ENCODE measurements at places on chromosomes 7 and 10.

DNA sequence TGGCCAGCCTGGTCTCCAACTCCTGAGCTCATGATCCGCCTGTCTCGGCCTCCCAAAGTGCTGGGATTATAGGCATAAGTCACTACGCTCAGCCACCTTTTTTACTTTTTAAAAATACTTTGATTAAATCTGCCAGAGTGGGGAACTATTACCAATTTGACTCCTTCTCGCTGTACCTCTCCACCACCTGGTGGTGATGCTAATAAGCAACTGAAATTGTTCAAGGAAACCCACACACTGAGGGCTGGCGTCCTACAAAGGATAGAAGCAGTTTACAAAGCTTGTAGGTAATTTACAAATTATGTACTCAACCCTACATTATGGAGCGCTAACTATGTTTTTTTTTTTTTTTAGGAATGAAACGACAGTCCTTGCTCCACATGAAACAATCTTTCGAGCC lies 111.1 kb downstream of the CPED1 start:
- DNase-seq, result no peak

DNA sequence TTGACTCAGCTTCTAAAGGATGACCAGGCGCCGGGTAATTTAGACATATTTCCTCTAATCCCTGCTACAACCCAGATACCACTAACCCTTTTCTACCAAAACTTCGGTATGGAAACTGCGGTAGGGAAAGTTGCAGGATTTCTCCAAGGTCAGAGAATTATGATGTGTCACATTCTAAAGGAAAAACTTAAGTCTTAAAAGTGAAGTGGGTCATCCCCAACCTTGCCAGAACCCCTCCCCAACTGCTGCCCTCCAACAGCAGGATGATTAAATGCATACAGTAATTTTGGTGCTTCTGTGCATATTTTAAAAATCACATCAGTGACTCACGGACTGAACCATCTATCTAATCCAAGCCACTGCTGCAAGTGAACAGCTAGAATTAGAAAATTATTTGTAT lies 52.7 kb downstream of the GRB10 start:
- DNase-seq, result no peak

- DNase-seq, result no peak
Observed at GRCh38 chr10:74013004-74013403, 15.1 kb downstream of the VCL start.

DNA sequence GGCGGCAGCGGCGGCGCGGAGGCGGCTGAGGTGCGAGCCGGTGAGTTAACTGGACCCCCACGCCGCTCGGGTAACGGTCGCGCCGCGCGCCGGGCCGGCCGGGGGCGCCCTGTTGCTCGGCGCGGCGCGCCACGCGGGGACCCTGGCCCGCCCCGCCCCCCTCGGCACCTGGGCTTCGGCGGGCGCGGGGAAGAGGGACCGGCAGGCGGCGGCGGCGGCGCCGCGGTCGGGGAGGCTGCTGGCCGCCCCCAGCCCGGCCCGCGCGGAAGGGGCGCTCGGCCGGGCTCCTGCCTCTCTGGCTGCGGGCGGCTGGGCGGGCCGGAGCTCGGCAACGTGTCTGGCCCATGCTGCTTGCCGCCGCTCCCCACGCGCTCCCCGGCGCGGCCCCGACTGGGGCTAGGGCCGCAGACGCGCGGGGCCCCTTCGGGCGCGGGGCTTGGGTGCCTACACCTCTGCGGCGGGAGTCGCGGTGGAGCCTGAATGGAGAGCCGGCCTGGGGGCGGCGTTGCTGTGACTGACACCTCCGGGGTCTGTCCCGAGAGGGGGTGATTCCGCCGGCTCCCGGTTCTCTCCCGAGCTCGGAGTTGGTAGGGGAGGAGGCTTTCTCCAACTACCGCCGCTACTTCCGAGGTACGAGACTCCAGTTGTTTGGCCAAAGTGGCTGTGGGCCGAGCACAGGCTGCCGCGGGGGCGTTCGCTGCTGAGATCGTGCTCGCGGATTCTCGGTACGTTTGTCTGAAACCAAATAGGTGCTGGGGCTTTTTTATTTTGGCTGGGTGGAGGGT lies 494 bp downstream of the PALS2 start:
- DNase-seq, result no peak

DNA sequence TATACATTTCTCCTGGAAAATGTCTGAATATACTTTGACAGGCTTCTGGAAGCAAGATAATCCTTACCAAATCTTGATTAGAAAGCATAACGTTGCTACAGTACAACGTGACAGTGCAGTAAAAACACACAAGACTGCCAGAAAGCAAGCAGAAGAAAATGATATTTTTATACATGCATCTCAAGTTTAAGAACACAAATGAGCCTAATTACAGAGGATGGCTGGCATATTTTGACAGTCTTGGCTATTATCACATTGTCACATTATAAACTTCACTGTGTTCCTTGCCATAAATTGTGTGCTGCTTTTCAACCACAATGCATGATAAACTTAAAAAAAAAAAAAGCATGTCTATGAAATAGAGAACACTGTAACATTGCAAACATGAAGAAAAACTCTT lies 4.3 kb downstream of the IKZF5 start:
- DNase-seq, result no peak

DNA sequence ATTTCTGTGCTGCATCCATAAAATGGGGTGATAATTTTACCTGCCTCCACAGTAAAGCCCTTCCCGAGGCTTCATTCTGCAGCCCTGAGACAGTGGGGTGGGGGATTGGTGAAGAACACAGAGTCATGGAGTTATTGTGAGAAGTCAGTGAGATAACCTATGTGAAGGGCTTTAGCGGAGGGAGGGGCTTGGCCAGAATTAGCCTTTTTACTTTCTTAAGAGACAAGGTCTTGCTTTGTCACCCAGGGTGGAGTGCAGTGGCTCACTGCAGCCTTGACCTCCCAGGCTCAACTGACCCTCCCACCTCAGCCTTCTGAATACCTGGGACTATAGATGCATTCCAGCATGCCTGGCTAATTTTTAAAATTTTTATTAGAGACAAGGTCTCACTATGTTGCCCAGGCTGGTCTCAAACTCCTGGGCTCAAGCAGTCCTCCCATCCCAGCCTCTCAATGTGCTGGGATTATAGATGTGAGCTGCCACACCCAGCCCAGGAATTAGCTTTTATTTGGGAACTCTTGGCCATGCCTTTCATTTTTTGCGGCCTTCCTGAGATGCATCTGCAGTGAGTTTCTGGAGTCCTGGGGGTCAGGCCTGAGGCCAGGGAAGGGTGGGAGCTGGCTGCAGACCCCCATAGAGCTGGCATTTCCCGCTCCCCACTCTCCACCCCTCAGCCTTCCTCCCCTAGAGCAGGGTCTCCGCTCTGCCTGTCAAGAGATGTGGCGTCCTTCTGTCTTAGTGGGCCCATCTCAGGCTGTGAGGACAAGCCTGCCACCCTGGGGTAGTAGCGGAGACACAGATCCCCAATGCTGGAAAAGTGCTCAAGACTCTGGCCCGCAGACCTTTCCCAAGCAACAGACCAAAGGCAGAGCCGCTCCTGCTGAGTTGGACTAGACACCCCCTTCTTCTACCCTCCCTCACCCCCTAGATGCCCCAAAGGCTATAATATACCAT lies 77.0 kb downstream of the ZMIZ1 start:
- DNase-seq, result no peak

- no peak for DNase-seq
Observed at GRCh38 chr10:11295492-11295891, 277.8 kb downstream of the CELF2 start.

DNA sequence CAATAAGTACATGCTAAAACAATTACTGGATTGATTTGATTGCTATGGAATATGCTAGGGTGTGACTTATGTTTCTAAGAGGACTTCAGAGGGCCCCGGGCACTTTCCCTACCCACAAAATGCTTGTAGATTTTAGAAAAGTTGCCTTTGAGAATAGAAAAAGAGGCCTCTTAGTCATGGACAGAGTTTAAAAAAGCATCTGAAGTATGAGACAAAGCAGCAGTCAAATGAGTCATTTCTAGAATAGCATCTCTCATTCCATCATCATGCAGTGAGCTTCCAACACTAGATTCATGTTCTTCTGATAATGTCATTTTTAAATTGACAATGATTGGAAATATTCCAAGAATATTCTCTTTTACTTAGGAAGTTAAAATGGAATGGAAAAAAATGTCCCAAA lies 675.1 kb upstream of the PCDH15 start:
- no peak for DNase-seq

- no peak for DNase-seq
Observed at GRCh38 chr7:50336894-50337703, 32.6 kb downstream of the IKZF1 start.

DNA sequence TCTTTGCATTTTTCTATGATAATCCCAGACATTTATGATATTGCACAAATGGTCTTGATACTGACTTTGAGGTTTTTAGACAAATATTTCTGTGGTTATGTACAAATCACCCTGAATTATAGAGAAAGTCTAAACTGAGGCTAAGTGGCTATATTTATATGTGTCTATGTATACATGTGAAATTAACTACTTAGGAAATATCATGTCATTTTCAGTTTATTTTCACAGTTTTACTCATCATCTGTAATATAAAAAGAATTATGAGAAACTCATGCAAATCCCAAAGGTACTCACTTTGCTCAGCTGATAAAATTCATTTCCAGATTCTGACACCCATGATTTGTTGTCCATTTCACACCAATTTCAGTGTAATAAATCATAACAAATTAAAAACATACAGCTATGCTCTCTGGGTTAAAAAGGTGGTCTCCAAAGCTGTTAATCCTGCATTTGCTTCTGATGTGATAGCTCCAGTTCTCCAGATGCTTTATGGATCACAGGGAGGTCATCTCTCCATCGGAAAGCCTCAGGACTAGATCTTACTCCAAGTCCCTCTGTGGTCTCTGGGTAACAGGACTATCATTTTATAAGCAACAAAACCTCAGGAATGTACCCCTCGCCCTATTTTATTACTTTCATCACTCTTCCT lies 673.9 kb downstream of the PARD3 start:
- no peak for DNase-seq

- DNase-seq, result no peak
Observed at GRCh38 chr7:42010751-42011150, 226.3 kb downstream of the GLI3 start.

- peak; percentile 38 for DNase-seq
Observed at GRCh38 chr7:101815826-101816594, 1.4 kb upstream of the CUX1 start.

DNA sequence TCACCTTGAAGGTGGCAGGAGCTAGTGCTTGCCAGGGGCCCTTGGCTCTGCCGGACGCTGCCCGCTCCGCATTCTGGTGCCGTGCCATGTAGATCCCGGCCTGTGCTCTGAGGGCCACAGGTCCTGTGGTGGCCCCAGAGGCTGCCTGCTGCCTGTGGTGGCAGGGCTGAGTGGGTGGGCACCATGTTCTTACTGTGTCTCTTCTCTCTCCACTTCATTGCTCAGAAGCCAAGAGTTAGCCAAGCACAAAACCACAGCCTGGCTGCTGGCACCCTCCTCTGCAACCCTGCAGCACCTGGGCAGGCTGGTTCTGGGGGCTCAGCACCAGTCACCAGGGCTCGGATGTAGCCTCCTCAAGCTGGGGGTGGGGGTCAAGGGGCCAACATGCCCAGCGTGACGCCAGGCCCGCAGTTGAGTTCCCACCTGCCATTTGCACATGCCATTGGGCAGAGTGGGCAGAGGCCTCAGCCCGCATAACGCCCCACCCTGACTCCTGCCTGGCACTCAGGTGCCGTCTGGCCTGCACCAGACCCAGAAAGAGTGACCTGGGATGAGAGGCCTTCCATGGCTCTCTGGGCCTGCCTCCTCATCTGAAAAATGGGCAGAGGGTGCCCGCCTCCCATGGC lies 16.3 kb downstream of the ZMIZ1 start:
- no peak for DNase-seq

- no peak for DNase-seq
Observed at GRCh38 chr7:131858611-131859010, 302.2 kb upstream of the PODXL start.

DNA sequence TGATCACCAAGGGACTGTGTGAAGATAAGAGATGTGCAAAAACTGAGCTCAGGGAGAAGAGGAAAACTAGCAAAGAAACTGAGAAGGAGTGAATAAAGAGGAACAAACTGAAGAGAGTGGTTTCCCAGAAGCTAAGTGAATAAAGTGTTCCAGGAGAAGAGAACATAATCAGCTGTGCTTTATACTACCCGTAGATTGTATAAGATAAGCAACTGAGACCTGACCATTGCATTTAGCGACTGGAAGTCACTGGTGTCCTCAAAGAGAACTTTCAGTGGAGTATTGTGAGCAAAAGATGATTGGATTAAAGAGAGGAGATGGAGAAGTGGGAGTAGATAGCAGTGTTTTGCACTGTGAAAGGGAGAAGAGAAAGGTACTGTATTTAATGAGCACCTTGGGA lies 14.6 kb downstream of the PHTF2 start:
- no peak for DNase-seq

DNA sequence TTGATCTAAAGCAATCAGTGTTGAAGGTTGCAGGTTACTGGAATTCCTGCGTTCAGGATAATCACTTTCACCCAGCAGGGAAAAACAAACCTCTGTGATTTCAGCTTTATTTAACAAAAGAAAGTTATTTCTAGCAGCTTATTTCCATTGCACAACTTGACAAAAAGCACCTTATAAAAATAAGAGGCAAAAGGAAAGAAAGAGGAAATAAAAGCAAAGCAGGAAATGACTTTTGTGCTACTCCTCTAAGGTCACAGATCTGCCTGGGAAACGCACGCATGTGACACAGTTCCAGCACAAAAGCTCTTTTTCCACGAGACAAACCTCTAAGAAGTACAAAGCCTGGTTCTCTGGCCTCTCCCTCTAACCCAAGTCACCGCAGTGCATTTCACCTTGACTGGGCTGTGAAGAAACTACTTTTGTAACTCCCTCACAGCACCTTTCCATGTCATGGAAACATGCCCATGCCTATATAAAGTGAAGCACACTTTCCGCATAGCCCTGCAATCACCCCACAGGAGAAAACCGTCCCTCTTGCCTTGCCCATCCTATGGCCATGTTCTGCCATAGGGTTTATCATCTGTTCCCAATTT lies 870 bp downstream of the ANK3 start:
- DNase-seq, result no peak

DNA sequence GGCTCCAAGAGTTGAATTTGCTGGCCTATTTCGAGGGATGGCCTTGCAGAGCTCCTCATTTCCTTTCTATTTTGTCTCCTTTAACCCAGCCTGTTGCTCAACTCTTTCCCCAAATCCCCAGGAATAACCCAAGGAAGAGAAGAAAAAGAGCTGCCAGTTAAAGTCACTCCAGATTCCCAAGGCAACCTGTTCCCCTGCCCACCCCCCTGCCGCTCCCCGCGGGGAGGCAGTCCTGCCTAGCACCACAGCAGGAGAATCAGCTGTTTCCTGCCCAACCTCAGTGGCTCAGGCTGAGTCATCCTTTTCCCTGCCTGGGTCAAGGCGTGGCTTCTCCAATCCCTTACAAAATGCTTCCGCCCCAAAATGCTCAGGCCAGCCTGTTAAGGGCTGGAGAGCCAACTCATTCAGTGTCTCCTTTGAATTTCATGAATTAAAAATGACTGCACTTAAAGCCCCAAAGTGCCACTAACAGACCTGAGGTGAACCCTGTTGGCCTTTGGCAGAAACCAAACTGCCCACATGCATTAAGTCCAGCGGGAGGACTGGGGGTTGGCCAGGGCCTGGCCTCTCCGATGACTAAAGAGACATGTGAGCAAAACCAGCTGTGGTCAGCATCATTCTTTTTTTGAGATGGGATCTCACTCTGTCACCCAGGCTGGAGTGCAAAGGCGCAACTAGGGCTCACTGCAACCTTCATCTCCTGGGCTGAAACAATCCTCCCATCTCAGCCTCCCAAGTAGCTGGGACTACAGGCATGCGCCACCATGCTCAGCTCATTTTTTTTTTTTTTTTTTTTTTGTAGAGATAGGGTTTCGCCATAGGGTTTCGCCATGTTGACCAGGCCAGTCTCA lies 83.2 kb upstream of the KIF5B start:
- peak; percentile 64 for DNase-seq

Data from NCI-H446 (cell line).